ENCODE measurements at places on chromosomes 13 and 19. TPM values are rescaled to one million over a fixed set of nuclear protein-coding genes. Genes with fewer than 3 reads are reported as not detected.

The CLDN10 gene
- total RNA-seq, result 0.28 TPM

The PSG3 gene
- not detected for total RNA-seq

The DCT gene
- total RNA-seq, result not detected

The IL17D gene
- 5.8 TPM for total RNA-seq

The UBE2L5 gene
- not detected for total RNA-seq

The FCGBP gene
- 0.04 TPM for total RNA-seq

The ZNF256 gene
- total RNA-seq, result 5.6 TPM

The ZNF888 gene
- total RNA-seq, result 9.1 TPM

The DHX34 gene
- 7.1 TPM for total RNA-seq

The PPP1R13L gene
- total RNA-seq, result 8.6 TPM

The TMEM221 gene
- 0.04 TPM for total RNA-seq

The LRRC25 gene
- not detected for total RNA-seq
